ENCODE measurements at places on chromosomes 11 and 22.

DNA sequence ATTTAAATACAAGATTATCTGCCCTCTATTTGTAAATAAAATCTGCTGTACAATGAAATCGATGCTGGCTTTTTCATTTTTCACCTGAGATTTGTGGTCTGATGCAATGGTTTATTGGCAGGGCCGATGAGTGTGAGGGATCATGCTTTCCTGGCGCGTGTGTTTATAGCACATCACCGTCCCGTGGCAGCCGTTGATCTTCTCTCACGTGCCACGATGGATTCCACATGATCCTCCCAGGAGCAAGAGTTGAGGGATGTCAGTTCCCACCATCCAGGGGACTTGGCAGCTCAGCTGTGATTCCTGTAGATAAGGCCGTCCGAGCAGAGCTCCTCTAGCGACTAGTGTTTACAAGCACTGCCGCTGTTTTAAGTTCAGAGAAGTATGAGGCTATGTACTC lies 213.7 kb downstream of the TBC1D22A start:
- no peak for DNase-seq

DNA sequence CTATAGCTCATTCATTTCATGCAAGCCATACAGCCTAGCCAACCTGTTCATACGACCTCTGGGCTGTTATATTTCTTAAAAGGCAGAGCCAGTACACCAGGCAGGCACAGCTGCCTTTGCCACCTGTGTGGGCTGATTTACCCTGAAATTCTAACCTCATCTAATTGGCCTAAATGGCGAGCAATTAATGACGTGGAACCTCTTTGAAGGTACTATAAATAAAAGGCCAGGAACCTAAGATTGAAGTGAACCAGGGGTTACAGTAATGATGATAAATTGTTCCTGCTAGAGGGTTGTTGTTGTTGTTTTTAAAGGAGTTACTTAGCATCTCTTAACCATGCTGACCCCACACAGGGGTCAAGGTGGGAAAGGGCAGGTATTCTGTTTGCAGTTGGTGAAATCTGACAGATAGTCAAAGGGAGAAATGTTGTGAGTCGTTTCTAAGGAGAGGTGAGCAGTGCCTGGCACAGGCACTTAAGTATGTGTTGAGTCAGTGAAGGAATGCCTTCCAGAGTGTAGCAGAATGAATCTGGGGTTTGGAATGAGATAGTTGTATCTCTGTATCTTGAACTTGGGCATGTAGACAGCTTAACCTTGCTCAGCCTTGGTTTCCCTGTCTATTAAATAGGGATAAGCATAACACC lies 213.5 kb upstream of the NAV2 start:
- DNase-seq: no peak

DNA sequence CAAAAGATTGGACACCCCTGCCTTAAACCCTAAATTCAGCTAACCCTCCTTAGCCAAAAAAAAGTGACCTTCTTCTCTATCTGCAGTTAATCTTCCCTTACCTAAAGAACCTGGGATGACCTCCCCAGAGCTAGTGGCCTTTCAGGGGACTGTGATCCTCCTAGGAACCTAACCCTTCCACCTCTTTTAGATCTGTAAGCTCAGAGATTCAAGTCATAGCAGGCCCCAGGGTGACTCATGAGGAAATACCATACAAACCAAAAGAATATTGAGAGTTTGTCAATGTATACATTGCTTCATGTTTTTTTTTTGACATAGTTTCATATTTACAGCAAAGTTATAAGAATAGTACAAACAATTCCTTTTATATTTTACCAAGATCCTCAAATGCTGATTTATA lies 38.3 kb upstream of the CXCR5 start:
- no peak for DNase-seq

DNA sequence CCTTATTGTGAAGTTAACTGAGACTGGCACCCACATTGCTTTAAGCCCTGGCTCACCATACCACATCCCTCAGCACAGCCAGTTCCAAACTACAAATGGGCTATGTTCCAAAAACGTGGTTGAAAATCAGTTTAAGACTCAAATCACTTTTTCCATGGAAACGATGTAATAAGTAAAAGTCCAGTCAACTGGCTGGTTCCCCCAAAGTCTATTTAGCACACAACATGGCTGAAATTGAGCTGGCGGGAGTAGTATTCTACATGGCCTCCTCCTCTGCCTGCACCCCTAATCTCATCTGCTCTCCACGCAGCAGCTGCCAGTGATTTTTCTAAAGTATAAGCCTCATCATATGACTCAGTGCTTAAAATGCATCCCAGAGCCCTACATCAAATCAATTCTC lies 40.9 kb upstream of the BIRC3 start:
- no peak for DNase-seq

- no peak for DNase-seq
Observed at GRCh38 chr11:100972046-100972445, 157.6 kb downstream of the PGR start.

DNA sequence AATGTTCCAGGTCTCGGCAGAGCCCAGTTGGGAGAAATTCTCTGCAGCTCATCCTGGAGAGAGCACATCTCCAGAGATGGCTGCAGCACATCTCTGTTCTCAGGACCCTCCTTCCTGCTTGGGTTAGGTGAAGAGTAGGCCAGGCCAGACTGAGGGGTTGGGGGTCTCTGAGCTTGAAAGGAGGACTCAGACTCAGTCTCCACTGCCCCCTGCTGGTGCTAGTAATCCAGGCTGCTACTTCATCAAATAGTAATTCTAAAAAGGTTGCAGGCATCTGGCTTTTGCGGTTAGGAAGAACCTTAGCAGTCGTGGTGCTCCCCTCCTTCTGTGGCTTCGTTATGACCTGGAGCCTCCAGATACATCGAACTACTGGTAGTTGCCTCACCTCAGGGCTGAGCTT lies 9.7 kb downstream of the TUB start:
- no peak for DNase-seq

GRCh38 chr22:23539135-23539838 lies 40.8 kb downstream of the IGLL1 start:
- peak; percentile 75 for DNase-seq
